ENCODE measurements at places on chromosomes 13 and 19.

DNA sequence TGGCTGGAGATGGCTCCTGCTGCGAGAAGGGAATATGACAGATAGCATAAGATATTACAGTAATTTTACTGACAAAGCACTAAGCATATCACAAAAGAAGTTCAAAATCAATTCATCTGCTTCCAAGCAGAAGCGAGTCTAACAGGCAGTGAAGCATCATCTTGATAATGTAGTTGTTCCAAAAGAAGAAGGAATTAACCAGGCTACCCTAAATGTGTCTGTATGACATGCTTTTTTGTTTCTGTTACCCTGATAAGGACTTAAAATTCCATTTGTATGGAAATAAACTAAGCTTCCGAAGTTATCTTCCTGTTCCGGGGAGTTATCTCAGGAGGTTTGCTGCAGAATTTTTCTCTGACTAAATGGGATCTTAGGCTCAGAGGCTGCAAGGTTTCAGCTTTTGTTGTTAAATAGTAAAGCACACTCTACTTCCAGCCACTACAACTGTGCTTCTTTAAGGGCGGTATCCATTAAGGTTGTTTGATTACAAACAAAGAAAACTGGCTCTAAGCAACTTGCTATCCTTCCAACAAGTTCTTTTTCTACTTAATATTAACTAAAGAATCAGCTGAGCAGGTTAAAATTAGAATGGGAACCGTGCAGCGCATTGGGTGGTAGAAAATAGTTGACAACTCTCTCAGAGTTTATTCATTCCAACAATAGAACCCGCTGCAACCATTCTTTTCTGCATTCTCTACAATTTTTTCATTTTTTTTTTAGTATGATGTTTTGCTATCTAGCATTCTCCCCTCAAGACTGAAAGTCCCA is 607.3 kb downstream of the UQCRFS1 start:
- DNase-seq, result no peak

GRCh38 chr13:99265821-99266426 is 7.7 kb upstream of the GPR18 start:
- peak; percentile 40 for DNase-seq

DNA sequence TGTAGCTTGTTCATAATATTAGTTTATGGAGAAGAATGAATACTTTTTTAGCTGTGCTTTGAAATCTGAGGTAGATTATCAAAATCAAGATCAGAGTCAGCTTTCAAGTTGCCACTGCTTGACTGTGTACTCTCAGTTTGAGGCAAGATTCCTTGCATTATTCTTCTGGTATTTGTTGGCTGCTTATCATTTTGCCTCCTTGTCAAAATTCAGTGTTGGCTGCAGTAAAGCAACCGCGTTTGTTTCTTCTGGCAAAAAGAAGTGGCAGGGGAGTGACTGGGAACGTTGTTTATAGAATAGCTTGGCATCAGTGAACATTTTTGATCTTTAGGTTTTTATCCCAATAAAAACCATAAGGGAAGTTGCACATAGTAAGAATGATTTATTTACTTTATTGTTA is 419.3 kb upstream of the GPC6 start:
- peak; percentile 37 for DNase-seq

GRCh38 chr19:54254195-54254906 is 2.7 kb downstream of the LILRB5 start:
- DNase-seq, result no peak

DNA sequence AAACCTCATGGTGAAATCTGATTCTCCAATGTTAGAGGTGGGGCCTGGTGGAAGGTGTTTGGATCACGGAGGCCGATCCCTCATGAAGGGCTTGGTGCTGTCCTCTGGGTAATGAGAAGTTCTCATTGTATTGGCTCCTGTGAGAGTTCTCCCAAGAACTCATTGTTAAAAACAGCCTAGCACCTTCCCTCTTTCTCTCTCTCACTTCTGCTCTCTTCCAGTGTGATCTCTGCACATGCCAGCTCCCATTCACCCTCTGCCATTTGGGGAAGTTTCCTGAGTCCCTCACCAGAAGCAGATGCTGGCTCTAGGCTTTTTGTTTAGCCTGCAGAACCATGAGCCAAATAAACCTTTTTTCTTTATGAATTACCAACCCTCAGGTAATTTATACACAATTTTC is 3.1 kb upstream of the SUCLA2 start:
- DNase-seq, result peak; percentile 3

GRCh38 chr13:20053891-20054290 is 95.4 kb downstream of the ZMYM2 start:
- DNase-seq, result no peak

DNA sequence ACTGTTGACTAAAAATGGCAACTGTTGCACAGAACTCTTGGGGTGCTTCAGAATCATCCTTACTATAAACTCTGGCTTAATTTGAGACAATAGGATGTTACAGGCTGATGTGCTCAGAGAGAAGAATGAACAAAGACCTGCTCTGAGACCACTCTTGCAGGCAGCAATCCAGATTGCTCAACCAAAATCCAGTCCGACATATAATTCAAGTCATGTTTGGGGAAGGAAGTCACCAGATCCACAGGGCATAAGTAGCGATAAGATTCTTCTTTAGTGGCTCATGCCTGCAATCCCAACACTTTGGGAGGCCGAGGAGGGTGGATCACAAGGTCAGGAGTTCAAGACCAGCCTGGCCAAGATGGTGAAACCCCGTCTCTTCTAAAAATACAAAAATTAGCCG is 20.6 kb downstream of the MTMR6 start:
- DNase-seq, result no peak

GRCh38 chr19:11138601-11139300 is 16.8 kb downstream of the SPC24 start:
- DNase-seq, result peak; percentile 95

GRCh38 chr13:106616729-106617128 is 48.8 kb upstream of the ARGLU1 start:
- no peak for DNase-seq

- DNase-seq, result no peak
These were observed 108.6 kb downstream of the AKAP11 start for GRCh38 chr13:42380420-42381164.

GRCh38 chr13:34153428-34154180 is 335.7 kb downstream of the RFC3 start:
- peak; percentile 43 for DNase-seq

DNA sequence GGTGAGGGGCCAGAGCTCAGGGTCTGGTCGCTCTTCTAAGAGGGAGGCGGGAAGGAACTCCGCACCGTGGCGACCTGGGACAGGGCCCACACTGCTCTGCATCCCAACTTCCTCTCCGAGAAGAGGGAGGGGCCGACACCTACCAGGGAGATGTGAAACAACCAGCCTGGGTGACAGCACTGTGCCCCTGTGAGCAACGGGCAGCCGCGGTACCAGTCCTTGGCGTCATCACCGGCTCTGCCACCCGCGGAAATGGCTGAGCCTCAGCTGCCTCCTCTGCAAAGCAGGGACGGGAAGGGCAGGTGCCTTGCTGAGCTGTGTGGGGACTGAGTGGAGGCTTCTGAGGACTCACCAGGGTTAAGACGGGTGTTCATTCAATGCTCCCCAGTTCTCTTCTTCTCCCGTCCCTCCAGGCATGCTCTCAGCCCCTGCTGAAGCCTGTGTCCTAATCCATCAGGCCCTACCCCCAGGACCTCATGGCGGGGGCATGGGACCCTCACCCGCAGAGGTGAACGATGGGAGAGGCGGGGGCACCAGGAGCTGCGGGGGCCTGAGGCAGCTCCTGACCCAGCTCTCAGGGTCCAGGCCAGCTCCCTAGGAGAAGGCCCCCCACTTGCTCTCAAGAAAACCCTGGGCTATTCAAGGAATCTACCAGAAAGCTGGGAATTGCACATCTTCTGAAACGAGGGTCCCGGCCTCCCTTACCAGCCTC is 9.3 kb downstream of the ZNF787 start:
- no peak for DNase-seq

GRCh38 chr13:96744367-96745331 is 249.6 kb downstream of the OXGR1 start:
- DNase-seq, result no peak

GRCh38 chr13:103730407-103730806 is 664.2 kb upstream of the SLC10A2 start:
- no peak for DNase-seq

GRCh38 chr19:40523322-40524047 is 53.2 kb upstream of the SHKBP1 start:
- DNase-seq, result no peak

GRCh38 chr13:28475916-28476725 is 18.8 kb downstream of the FLT1 start:
- DNase-seq, result peak; percentile 70

GRCh38 chr13:41601718-41602445 is 144.5 kb downstream of the RGCC start:
- no peak for DNase-seq

DNA sequence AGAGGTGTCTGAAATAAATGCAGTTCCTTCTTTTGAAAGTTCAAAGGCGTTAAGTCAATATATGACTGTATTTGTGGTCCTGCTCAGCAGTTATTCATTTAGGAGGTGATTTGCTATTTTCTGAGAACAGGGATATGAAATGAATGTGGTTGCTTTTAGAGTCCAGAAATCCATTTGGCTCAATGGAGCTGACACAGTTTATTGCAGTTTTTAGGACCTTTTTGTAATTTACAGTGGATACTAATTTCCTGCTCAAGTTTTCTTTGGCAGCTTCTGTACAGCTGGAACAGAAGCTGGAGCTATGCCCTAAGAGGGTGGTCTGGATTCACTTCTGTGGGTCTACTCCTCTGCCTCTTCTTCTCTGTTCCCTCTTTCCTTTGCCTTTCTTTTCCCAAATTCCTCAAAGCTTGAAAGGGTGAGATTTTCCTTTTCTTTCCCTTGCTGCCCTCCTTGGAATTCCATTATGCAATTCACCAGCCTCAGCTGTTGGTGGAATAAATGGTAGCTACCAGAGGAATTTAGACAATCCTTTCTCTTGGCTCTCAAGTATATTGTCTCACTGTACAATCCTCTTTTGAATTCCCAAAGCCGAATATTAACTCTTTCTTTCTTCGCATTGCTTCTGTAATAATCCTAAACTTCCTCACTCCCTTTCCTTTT is 39.9 kb downstream of the ITGBL1 start:
- no peak for DNase-seq

- no peak for DNase-seq
These were observed 38.7 kb upstream of the TPM4 start for GRCh38 chr19:16037424-16038195.
